Activated T-helper 1 cell treated with anti-CD3 and anti-CD28 coated beads, Interleukin-2, amount 50 U/mL, for 16 hours (primary cell): ENCODE measurements at places on chromosomes 7 and 10.

DNA sequence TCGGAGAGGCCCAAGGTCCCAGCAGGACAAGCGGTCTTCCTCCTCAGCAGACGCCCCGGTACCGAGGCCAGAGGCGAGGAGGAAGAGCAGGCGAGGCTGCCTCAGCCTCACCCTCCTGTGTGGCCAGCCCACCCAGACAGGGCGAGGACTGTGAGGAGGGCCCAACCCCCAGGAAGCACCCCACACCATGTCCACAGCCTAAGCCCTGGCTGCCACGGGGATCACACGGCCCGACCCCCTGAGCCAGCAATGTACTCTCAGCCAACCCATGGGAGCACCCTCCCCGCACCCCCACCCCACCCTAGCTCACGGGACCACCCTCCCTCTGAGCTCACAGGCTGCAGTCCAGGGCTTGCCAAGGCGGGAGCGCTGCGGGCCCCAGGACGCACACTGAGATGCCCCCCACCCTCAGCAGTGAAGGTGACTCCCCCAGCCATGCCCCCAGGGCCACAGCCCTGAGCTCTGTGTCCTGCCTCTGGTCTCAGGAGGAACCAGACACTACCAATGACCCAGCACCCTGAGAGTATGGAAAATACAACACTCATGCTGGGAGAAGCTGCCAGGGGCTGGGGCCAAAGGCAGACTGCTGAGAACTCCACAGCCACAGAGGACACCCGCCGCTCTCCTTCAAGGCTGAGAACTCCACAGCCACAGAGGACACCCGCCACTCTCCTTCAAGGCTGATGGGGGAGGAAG lies 93.6 kb downstream of the MAD1L1 start:
- no peak for DNase-seq

DNA sequence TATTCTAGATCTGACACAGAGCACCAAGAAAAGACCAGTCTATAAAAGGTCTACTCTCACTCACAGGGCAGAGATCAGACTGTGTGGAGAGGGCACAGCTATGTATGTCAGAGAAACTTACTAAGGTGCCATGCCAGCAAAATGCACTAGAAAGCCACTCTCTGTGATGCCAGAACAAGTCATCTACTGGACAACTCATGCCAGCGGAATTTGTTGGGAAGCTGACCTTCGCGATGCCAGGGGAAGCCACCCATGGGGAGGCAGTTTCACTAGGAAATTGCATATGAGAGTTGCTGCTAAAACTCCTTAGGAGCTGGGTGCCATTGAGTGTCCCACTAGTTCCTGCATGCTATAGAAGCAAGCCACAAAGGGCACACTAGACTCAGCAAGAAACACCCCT lies 58.5 kb downstream of the MICU1 start:
- DNase-seq = no peak

- no peak for DNase-seq
Observed at GRCh38 chr10:126437635-126438406, 49.5 kb upstream of the ADAM12 start.

DNA sequence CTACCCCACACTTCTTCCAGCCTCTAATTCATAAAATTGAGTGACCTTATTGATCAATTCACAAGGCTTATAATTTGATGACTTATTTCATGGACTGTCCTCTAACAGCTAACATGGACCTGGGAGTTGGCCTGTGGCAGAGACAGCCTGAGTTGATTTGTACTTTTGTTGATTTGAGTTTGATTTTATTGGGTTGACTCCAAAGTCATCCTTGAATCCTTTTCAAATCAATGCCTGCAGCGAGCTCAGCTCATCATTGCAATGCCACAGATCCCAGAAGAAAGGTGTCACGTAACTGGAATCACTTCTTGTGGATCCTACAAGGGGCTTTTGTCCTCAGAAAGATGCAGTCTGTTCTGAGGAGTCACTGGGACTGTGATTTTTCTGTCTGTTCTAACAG lies 138.0 kb downstream of the CAMK1D start:
- no peak for DNase-seq

DNA sequence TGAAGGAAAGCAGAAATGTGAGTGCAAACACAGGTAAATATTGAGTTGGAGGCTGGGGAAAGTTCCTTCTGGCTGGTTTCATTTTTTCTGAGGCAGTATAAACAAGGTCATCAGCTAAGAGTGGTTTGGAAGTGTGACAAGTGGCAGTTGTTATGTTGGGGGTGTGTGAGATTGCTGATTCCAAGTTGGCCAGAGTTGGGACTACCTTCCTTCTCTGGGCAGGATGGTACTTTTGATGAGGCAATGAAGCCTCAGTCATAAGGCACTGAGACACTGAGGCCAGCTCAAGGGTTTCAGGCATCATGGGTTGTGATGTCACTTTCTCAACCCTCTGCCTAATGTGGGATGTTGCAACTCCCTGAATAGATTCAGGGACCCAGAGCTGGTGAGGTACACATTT lies 8.2 kb upstream of the PTTG1IP2 start:
- no peak for DNase-seq
